GM04504 (cell line): ENCODE measurements at places on chromosomes 5 and 9.

GRCh38 chr5:570446-570845 is 41.7 kb upstream of the CEP72 start:
- no peak for DNase-seq

- no peak for DNase-seq
Observed at GRCh38 chr5:17212996-17213395, 4.4 kb upstream of the BASP1 start.

DNA sequence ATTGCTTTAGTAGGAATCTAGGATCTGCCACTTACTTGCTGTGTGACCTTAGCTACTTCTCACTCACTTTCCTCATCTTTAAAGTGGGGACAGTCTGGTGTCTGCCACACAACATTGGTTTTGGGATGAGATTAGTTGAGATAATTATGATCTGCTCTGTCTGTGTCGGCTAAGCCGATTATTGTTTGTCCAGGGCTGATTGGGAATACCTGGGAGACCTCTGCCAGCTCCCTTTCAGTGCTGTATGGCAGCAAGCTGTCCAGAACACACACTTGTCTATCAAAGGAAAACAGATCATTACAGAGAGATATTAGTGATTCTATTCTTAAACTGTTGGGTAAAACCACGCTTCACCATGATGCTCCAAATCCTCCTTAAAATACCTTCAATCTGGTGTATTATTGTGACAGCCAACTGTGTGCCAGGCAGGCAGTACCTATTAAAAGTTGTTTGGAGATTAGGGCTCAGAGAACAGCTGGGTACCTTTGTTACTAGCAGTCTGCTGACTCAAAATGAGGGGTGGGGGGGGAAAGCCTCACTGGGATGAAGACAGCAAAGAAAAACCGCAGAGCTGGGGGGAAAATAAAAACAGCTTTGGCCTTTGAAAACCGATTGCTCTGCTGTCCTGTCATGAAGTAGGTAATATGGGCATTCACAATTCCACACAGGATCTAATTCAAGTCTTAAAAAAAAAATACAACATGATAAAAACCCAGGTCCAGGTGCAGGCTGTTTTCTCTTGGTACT is 458.4 kb upstream of the C9orf72 start:
- DNase-seq = no peak

GRCh38 chr5:172956228-172956627 is 3.0 kb upstream of the RPL26L1 start:
- no peak for DNase-seq

- no peak for DNase-seq
Observed at GRCh38 chr9:122382901-122383850, 12.4 kb downstream of the PTGS1 start.

DNA sequence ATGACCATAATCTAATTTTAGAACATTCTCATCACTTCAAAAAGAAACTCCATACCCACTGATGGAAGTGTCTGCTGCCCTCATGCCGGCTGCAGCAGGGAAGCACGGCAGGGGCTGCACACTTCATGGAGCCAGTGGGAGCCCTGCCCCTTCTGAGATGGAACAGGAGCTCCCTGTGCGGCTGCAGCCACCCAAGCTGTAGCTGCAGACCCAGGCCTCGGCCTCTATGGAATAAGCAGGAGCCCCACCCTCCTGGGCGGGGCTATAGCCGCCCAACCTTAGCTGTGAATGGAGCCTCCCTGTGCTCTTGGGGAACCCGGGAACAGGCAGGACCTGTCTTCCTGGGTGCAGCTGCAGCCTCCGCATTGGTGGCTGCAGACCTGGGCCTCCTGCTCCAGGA is 128.5 kb downstream of the NUDT12 start:
- no peak for DNase-seq

- no peak for DNase-seq
Observed at GRCh38 chr5:33102551-33102950, 338.2 kb upstream of the TARS1 start.

GRCh38 chr5:132595624-132596023 is 38.8 kb downstream of the RAD50 start:
- DNase-seq = no peak

DNA sequence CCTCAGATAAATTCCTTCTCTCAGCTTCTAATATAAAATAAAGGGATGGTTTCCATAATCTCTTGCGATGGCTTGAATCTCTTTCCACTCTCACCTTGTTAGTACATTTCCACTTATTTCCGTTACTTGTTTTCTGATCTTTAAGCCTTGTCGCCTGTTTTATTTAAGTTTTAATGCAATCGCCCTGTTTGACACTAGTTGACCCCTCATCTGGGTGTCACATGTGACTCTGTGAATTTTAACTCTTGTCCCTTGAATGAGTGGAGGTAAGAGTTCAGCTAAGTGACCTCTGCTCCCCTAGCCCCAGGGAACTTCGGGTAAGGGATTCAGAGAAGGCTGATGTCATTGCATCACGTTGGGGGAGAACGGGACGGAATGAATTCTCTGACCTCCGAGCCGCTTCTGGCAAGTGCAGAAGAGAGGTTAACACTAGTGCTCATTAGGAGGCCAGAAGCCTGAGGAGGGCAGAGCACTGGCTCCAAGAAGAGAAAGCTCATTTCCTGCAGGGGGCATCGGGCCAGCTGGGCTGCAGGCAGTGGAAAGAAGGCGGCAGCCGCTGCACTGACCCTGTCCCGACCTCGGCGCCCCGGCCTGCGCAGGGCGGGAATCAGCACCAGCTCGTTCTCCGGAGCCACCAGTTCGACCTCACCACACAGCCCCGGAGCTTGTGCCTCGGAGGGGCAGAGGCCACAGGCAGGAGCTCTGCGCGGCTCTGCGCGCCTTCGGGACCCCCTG is 569 bp downstream of the HINT2 start:
- no peak for DNase-seq

GRCh38 chr5:133716532-133717183 is 104.3 kb upstream of the FSTL4 start:
- no peak for DNase-seq

DNA sequence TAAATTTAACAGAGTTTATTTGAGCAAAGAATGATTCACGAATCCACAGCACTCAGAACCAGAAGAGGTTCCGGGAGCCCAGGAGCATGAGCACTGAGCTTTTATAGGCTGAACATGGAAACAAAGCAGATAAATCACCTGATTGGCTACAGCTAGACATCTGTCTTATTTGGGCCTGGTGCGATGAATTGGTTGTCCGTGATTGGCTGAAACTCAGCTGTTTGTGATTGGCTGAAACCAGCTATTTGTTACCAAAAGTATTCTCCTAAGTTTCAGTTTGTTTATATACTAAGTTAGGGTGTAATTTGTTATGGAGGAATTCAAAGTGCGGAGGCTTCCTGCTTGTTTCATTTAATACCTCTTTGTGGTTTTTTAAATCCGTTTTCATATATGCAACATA is 15.8 kb upstream of the LCP2 start:
- no peak for DNase-seq

DNA sequence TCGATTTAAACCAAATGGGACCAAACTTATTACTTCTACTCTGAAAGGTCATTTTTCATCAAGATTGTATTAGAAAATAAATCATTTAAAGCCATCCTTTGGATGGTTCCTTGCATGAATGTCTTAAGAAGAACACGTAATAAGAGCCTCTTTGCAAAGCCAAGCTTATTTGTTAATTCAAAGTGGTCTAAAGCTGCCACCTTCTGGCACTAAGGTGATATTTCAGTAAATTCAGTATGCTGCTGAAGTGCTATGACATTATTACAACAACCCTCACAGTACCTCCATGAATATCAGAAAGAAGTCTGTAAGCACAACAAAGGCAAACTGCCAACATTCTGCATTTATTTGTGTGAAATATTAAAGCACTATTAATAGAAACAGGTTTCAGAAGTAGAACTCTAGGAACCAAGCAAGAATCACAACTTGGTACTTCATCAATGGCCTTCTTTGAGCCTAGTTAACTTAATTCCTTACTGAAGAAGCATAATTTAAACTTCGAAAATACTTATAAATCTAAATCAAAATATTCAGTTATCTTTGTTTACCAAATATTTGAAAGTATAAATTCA is 53.1 kb upstream of the TYRP1 start:
- DNase-seq = peak; percentile 12

DNA sequence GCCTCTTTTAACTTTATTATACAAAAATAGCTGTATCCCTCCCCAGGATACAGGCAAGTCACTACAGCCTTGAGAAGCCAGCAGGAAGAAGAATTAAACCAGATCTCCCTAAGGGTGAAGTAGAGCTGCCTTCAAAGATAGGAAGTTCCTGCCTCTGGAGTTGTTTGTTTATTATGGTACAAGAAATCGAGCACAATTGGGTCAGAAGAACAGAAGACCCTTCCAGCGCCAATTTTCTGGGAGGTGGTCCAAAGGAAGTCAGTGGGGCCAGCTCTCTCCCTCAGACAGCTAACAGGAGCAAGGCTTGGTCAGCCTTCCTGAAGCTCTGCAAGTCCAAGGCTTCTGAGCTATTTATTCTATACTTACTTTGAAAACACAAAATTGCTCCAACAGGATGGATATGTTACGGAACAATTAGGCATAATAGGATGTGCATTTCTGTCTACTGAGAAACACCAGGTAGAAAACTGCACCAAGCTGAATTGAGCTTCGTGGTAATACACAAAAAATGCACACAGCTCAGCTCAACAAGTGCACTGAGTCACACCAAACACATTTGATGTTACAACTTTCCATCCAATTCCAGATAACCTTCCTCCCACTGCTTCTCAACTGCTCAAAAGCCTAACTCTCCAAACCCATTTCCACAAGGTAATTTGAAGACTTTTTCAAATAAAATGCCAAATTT is 16.0 kb downstream of the SERINC5 start:
- DNase-seq = no peak

GRCh38 chr5:56102889-56103288 is 108.1 kb upstream of the IL6ST start:
- no peak for DNase-seq

GRCh38 chr5:10409504-10409903 is 32.2 kb upstream of the ROPN1L start:
- DNase-seq = no peak

GRCh38 chr9:124032247-124032646 is 20.7 kb downstream of the LHX2 start:
- DNase-seq = no peak

- no peak for DNase-seq
Observed at GRCh38 chr9:34087370-34087769, 38.7 kb upstream of the UBAP2 start.

DNA sequence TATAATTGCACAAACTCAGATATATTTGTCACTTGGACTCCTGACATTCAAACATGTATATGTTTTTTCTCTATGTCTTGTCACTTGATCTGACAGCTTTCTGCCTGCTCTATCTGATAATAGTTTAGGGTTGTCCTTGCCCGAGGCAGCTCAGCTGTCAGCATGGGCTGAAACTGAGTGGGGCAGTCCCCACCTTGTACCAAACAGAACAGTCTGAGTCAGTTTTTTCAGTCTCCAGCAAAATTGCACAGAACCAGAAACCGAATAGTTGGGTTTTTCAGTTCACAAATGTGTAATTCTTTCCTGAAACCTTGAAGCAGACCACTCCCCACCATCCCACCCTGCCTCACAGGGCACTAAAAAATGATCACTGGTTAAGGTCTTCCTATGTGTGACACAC is 9.5 kb upstream of the HAND1 start:
- DNase-seq = no peak

DNA sequence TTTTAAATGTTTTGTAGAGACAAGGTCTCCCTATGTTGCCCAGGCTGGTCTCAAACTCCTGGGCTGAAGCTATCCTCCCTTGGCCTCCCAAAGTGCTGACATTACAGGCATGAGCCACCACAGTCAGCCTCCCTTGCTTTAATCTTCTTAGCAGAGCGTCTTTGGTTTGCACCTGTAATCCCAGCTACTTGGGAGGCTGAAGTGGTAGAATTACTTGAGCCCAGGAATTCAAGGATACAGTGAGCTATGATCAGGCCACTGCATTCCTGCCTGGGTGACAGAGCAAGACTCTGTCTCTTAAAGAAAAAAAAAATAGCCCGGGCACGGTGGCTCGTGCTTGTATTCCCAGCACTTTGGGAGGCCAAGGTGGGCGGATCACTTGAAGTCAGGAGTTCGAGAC is 27.8 kb downstream of the UBE2D2 start:
- DNase-seq = no peak

DNA sequence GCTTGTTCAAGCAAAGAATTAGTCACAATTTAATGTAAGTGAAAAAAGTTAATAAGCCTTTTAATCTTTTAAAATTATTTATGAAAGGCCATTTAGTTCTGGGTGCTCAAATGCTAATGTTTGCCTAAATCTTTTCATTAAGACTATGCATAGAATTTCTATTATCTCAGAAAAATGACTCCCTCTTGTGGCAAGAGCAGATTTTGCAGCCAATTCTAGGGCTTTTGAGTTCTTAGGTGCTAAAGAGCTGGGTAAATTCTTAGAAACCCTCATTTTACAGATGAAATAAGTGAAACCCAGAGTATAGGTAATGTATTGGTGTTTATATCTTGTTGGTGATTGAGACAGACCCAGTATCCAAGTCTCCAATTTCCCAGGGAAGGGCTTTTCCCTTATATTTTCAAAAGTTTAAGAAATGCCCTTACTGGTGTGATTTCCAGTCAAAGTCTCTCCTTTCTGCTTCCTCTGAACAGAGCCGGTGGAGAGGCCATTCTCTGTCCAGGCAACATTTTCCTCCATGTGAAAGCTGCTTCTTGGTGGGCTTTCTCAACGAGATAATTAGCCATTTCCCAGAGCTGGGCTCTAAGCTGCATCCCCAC is 24.1 kb upstream of the PCSK5 start:
- peak; percentile 17 for DNase-seq

GRCh38 chr5:38758774-38759600 is 86.8 kb upstream of the OSMR start:
- DNase-seq = no peak

GRCh38 chr5:131389096-131389868 is 125.4 kb downstream of the CDC42SE2 start:
- DNase-seq = no peak

DNA sequence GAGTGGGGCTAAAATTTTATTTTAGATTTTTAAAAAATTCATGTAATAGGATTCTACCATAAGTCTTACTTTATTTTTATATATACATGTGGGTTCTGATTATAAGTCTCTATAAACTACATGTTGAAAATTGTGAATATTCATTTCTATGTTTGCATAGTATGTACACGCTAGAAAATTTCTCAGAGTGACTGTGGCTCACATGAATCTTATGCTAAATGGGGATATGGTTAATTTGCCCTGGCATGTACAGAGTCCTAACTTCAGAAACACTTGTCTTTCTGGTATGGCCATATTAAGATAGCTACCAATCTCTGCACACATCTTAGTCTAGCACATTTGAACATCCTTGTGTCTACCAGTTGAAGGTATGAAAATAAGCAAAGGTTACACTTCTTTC is 154.8 kb downstream of the FBXL7 start:
- no peak for DNase-seq

DNA sequence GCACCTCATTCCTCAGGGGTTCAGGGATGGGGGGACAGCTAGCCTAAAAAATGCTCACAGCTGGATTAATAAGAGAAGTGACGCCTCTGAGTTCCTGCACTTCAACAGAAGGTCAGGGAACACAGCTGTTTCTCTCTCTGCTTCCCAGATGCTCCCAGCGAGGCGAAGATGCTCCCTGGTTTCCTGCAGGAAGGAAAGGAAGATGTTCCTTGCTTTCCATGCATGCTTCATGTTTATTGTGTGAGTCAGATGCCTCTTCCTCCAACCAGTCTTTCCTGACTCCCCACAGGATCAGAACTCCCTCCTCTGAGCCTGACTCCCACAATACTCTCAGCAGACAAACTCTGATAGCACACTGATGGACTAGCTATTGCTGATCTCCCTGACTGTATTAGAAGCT is 71.9 kb downstream of the MFAP3 start:
- DNase-seq = no peak
